Hepatic stellate cell (primary cell): ENCODE measurements at places on chromosomes 3 and 15.
A peak's percentile ranks its signal among the peaks of the same experiment; 100 is the strongest.

GRCh38 chr3:174016186-174016585 is 618.6 kb downstream of the NLGN1 start:
- peak; percentile 12 for DNase-seq

DNA sequence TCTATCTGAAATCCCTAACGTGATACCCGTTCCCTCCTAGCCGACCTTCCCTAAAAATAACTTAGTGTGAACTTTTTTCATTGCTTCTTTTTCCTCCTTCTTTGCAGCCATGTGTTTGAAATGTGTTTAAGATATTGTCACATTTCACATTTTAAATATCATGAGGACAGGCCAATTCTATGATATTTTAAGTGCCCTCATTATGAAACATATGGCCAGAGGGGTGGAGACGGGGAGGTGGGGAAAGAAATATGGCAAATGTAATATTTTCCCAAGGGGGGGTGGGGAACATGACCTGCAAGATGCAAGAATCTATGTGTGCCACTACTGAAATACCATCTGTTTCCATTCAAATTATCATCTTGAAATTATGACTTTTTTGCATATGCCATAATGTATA is 1039.2 kb downstream of the AGBL1 start:
- no peak for DNase-seq

GRCh38 chr15:101445562-101446517 is 43.7 kb downstream of the PCSK6 start:
- no peak for DNase-seq

DNA sequence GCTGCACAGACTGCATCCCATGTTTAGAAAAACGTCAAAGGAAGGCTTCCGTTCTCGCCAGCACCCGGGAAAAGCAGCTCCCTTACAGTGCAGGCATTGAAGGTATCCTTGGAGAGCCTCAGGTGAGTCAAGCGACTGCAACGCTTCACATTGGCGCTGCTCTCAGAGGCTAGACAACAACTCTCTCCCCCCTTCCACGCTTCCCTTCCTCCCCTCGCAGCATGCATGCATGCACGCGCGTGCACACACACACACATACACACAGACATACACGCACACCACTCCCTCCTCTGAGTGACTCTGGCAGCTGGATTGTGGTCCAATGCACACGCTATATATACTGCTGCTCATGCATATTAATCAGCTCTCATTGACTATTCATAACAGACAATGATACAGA is 191.1 kb downstream of the PDZRN3 start:
- DNase-seq = no peak

- DNase-seq = no peak
Observed at GRCh38 chr3:46131884-46132450, 76.1 kb downstream of the CCR1 start.

GRCh38 chr15:27722102-27722501 is 377.0 kb downstream of the OCA2 start:
- DNase-seq = no peak

DNA sequence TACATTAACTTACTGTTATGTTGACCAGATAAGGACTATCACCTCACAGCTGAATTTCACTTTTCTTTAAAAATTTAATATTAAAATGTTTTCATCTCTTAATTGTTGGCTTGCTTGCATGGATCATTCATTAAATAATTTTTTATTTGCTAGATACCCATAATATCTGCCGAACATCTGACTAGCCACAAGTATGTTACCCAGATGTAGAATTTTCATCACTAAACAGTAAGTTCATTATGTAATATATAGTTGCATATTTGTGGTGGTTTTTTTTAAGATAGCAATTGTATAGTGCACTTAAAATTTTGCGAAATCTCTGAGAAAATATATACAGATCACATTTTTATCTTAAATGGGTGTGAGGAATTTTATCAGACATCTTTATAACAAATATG is 190.4 kb downstream of the MBNL1 start:
- DNase-seq = no peak

DNA sequence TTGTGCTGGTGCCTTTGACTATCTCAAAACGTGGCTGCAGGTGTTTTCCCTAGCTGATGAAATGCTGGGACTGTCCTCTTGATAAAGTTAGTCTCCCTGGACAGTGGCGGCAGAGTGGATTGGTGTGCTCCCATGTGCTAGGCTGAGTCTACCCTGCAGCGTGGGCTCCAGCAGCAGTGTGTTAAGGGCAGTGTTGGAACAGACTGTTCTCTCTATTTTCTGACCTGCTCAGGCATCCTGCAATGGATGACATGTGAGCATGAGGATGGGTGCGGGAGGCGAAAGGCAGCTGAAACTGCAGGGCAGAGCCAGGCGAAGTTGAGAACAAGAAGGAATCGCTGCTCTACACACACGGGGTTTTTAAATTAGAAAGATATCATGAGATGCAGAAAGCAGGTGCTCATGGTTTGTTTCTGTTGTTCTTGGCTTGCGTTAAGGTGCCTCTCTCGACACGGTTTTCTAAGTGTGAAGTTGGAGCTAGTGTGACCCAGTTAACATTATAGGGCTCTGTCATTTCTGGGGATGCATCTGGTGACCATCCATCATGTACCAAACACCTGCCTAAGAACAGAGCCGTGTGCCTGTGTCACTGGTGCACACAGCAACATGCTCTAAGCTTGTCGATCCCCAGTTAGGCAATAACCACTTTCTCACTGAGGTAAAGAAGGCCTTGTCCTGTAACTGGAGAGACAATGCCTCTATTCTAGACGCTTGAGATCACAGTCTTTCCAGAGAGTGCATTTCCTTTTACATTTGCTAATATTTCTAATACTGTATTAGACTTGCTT is 44.3 kb downstream of the SLCO3A1 start:
- DNase-seq = no peak

DNA sequence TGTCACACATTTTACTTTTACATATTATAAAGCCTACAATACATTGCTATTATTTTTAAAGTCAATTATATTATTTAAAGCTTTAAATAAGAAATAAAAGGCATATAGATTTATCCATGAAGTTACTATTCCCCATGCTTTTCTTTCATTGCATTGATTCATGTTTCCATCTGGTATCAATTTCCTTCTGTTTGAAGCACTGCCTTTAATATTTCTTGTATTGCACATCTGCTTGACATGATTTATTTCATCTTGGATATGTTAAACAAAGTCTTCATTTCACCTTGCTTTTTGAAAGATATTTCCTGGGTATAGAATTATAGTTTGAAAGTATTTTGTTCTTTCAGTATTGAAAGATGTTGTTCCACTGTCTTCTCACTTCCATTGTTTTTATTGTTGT is 174.3 kb upstream of the MBNL1 start:
- DNase-seq = no peak

- DNase-seq = peak; percentile 86
Observed at GRCh38 chr15:80160570-80161156, 7.9 kb downstream of the FAH start.

- DNase-seq = no peak
Observed at GRCh38 chr3:69309814-69310213, 76.1 kb downstream of the FRMD4B start.

- DNase-seq = no peak
Observed at GRCh38 chr3:132241776-132242514, 75.3 kb upstream of the ACP3 start.
